Stimulated activated CD4-positive, alpha-beta T cell treated with anti-CD3 and anti-CD28 coated beads, TNF-alpha, amount 100 ng/mL, for 1 hour (primary cell): ENCODE measurements at places on chromosomes 11 and 22.

- DNase-seq, result no peak
These were observed 269.4 kb downstream of the CADM1 start for GRCh38 chr11:115234794-115235193.

DNA sequence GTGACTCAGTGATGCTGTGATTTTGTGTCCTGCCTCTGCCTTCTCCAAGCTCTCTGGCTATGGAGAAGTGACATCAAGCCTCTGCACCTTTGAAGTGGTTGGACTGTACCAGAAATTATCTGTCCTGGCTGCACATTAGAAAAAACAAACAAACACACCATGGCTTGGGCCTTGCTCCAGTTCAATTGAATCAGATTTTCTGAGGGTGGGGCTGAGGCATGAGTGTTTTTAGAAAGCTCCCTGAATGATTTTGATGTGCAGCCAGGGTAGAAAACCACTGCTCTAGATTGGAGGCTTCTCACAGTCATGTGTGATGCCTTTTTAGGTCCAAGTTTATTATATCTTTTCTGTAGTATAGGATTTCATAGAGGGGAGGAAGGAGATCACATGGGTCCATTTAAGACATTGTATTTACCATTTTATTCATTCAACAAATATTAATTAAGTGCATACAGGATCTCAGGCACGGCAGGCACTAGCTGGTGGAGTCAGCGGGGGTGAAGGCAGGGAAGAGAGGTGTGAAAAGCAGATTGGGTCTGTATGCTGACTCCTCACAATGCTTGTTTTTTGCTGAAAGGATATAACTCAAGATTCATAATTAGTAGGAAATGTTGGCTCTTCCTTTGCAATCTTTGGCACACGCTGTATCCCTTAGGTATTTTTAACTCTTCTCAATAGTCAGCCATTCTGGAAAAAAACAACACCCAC is 7.1 kb upstream of the VSTM5 start:
- no peak for DNase-seq

DNA sequence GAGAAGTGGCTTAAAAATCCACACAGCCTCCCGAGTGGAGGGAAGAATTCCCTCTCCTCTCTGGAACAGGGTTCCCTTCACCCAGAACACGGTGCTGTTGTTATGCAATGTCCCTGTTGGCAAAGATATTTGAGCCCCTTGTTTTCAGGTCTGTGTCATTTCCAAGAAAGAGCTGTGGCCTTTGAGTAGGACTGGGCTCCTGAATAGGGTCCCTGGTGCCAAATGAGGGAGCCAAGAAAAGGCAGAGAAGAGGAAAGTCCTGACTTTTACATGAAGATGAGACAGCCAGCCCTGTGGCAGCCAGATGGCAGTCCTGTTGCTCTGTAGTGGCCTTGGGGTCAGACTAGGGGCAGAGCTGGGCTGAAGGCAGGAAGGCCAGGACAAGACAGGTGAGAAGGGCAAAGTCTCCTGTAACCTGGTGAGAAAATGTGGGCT is 51.2 kb upstream of the ELF5 start:
- DNase-seq, result no peak

GRCh38 chr11:117175104-117175503 is 3.4 kb upstream of the SIDT2 start:
- DNase-seq, result no peak

- no peak for DNase-seq
These were observed 158.4 kb upstream of the SESN3 start for GRCh38 chr11:95389427-95389826.

DNA sequence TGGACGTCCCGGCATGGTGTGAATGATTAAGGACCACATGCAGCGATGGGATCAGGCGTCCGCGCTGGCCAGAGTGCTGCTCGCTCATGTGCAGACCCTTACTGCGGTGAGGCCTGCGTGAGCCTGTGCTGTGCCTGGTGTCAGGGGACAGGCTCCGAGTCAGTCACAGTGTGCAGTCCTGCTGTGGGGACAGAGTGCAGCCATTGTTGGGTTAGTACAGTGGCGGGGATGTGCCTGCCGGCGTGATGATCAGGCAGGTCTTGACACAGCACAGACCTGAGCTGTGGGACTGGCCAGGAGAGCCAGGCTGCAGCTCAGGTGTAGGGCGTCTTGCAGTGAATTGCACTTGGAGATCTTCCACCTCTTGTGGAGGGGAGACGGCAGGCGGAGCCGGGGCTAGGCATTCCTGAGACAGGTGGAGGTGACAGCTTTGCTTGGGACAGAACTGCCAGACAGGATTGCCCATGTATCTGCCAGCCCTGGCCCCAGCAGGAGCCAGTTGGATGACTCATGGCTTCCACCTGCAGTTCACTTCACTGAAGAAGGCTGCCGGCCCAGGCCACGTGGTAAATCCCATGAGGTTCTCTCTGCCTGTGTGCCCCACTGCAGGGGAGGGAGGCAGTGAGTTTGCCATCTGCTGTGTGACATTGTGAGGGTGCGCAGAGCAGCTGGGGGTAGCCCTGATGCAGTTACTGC is 17.3 kb downstream of the TRMU start:
- DNase-seq, result no peak

GRCh38 chr11:133023232-133023631 is 509.1 kb downstream of the OPCML start:
- no peak for DNase-seq

DNA sequence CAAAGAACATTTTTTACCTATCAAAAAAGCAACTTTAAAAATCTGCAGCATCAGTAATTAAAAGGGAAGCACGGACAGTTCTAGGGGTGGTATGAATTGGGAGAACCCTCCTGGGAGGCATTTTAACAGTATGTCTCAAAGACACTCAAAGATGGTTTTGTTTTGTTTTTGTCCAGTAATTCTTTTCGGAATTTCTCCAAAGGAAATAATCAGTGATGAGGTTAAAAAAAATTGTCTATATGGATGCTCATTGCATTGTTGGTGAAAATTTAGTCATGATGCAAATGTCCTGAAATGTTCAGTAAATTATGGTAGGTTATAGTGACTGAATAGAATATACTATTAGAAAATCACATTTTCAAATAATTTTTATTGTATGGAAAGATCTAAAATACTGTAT is 115.1 kb downstream of the ATXN10 start:
- no peak for DNase-seq

- no peak for DNase-seq
These were observed 1.9 kb downstream of the SMTNL1 start for GRCh38 chr11:57539342-57539741.

DNA sequence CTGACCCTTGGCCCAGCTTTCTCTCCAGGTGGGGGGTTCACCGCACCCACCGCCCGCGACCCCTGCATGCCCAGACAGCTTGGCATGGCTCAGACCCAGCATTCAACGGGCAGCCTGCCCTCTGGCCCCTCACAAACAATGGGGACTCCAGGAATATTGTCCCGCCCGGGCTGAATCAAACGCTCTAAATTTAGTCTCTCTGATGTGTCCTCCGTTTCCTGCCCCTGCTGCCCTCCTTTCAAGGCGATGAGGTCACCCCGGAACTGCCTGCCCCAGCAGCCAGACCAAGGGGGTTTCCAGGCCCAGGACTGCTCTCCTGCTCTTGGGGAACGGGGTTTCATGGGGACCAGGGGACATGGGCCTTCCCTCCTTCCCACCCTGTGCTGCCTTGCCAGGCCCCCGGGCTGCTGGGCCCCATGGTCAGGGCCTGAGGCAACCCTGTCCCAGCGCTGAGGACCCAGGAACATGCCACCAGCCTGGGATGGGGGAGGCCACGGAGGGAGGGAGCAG is 10.1 kb upstream of the PDGFB start:
- DNase-seq, result no peak

- no peak for DNase-seq
These were observed 58.1 kb downstream of the PPFIA1 start for GRCh38 chr11:70328556-70328955.

- no peak for DNase-seq
These were observed 530.6 kb upstream of the B3GAT1 start for GRCh38 chr11:134942681-134943080.

- no peak for DNase-seq
These were observed 8.5 kb upstream of the FXYD6 start for GRCh38 chr11:117884994-117885393.

- no peak for DNase-seq
These were observed 3899.1 kb upstream of the OR11H1 start for GRCh38 chr22:11628651-11629511.

- DNase-seq, result peak; percentile 59
These were observed at the start of gene EIF3L for GRCh38 chr22:37849089-37849751. TSS of gene EIF3L (plus strand) at chr22:37849419. CDS start at chr22:37849450, 31 bp downstream.

GRCh38 chr11:17631702-17632365 is 84.8 kb downstream of the OTOG start:
- DNase-seq, result no peak

GRCh38 chr22:41570221-41570620 is 9.4 kb downstream of the CSDC2 start:
- no peak for DNase-seq

- no peak for DNase-seq
These were observed 2.2 kb upstream of the KMT2A start for GRCh38 chr11:118434123-118434552.

DNA sequence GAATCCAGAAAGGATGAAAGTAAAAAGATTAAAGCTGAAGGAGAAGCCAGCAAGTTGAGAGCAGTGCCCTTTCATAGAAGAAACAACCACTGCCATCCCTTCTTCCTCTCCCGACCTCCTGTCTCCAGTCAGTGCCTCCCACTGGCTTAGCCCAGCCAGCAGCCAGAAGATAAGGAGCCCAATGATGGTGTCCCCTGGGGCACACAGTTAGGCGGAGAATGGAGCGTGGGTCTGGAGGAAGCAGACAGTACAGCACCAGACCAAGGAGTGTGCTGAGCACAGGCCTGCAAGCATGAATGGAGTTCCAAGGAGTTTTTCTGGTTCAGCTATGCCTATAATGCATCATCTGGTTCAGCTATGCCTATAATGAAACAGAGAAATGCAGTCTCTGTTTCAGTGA is 54.3 kb upstream of the TNRC6B start:
- no peak for DNase-seq

GRCh38 chr11:20530942-20531703 is 68.3 kb upstream of the SLC6A5 start:
- no peak for DNase-seq

DNA sequence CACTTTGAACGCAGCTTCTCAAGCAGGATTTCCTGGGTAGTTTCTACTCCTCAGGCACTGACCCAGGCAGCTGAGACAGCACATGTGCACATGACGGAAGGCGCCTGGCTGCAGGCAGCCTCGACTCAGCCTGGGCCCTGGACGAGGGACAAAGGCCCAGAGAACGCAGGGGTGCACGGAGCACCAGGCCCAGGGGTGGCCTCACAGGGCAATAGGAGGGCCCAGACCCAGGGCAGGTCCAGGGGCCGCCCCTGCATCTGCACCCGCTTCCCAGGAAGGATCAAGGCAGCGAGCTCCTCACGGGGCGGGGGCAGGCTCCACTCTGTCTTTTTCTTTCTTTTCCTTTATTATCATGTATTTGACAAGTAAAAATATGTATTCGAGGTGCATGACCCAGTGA is 208.4 kb downstream of the BRD1 start:
- DNase-seq, result no peak

GRCh38 chr11:28259177-28259843 is 151.1 kb downstream of the METTL15 start:
- no peak for DNase-seq

DNA sequence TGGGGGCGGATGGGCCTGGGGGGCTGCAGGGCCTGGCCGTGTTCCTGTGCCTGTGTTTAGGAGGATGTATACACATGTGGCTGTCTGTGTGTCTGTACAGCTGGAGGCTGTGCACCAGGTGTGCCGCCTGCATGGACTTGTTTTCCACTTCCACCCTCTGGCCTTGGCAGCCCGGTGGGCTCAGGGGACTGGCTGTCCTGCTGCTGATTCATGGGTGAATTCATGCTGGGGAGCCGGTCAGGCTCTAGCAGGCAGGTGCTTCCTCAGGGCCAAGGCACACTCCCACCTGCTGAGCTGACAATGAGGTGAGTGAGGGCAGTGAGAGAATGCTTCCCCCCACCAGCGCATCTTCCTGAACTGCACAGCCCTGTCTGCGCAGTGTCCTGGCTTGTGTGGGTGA is 88.4 kb downstream of the CCDC81 start:
- DNase-seq, result no peak

GRCh38 chr22:25760848-25761595 is 19.0 kb downstream of the MYO18B start:
- DNase-seq, result no peak

DNA sequence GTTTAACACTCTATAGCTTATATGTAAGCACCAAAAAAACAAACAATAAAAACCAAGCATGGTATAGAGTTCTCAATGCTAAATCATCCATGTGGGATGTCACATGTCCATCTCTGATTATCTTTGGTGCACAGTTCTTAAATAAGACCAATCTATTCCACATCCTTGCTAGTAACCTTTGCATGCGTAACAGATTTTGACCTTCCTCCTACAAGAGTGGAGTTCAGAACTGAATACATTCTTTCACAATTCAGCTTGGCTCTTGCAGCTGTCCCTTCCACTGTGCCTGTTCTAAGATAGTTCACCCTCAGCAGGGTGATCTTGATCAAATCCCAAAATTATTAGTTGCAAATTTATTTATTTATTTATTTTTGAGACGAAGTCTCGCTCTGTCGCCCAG is 21.1 kb downstream of the PRR14L start:
- no peak for DNase-seq

DNA sequence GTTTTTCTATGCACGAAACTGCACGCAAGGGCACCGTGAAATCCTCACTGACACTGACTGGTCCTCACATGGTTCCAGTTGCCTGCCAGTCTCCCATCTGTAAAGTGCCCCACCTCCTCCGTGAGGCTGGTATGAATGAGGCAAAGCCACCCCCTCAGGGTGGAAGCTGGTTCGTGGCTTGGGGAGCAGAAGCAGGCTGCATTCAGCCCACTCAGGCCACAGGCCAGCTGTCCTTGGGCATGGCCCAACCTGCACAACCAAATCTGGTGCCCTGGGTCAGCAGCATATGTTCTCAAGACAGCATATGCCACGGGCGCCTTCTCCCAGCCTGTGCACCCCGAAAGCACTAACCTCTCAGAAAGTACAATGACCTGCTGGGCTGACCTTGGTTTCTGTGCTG is 29.3 kb downstream of the SERPINH1 start:
- DNase-seq, result no peak

DNA sequence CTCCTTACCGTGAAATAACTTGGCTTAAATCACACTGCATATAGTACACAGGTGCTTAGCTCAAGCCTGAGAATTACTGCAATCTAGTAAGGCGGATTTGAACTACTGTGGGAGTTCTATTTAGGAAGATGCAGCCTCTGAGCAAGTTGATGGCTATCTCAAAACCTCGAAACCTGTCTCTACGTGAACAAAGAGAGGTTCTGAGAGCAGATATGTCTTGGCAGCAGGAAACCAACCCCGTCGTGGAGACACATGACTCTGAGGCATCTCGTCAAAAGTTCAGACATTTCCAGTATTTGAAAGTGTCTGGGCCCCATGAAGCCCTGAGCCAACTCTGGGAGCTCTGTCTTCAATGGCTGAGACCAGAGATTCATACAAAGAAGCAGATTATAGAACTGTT is 5.9 kb downstream of the ZNF215 start:
- no peak for DNase-seq

GRCh38 chr11:10438458-10438857 is 16.6 kb upstream of the AMPD3 start:
- no peak for DNase-seq

GRCh38 chr11:64571410-64572091 is 19.5 kb upstream of the SLC22A12 start:
- DNase-seq, result no peak

- no peak for DNase-seq
These were observed 74.8 kb downstream of the ETS1 start for GRCh38 chr11:128512474-128512996.

GRCh38 chr11:67025750-67026149 is 2.8 kb downstream of the SYT12 start:
- no peak for DNase-seq

- DNase-seq, result no peak
These were observed 11.2 kb upstream of the MIAT start for GRCh38 chr22:26646158-26646557.

GRCh38 chr11:32466279-32466915 is 31.1 kb upstream of the WT1 start:
- no peak for DNase-seq
